ENCODE measurements at places on chromosomes 6 and 20.

DNA sequence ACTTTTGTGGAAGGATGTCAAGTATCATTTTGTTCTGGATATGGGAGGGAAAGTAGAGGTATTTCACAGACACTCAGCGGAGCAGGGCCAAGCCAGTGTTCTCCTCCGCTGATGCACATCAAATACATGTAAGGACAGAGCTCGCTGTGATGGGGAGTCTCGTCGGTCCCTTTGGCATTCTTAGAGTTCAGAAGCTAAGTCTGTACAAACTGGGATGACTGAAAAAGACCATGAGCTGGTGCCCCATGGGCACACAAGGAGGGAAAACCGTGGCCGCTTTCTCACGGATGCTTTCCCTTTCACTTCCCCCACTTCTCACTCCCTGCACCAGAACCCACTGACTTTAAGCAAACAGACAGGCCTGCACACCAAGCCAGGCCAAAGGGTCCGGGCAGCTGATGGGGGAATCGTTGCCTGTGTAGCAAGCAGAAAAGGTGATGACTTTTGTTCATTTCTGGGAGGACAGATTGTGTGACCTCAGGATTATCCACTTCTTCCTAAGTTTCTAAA lies 27.7 kb upstream of the MPC1 start:
- DNase-seq = no peak

DNA sequence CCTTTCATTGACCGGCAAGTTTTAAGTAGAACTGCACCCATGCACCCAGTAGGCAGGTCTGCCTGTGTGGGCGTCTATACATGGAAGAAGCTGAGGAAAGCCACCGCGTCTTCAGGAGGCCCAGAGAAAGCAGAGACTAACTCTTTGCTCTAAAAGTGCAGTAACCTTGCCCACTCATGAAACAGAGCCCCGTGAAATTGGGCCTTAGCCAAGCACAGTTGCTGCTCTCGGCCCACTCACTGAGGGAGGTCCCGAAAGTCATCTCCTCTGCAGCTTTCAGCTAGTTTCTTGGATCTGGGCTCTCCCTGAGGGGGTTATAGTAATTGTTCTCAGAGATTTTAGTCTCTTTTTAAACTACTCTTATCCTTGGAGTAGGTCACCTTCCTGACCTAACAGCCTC lies 74.0 kb upstream of the SYNJ2 start:
- DNase-seq = no peak

DNA sequence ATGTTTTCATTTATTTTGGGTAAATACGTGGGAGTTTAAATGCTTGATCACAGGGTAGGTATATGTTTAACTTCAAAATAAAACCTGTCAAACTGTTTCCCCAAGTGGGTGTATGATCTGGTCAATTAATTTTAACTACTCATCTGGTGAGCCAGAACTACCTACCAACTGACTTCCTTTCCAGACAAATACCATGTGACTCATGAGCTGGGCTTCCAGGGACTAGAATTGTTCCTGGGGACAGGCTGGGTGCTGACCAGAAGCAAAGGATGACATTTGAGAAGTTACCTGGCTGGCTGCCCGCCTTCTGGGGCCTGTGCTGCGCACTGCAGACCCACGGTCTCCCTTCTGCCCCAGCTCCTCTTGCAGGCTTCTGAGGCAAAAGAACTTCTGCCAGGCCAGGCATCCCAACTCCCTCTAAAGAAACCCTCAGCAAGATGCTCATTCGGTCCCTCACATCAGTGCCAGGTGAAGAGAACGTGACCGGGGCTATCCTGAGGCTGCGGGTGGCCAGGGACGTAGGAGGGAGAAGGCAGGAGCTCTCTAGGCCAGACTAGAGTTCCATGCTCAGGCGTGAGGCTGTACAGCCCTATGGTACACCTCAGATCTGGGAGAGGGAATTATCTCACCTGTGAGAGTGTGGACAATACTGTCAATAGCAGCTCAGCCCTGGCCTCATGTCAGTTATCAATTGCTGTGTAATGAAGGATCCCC lies 103.6 kb downstream of the JPH2 start:
- no peak for DNase-seq

DNA sequence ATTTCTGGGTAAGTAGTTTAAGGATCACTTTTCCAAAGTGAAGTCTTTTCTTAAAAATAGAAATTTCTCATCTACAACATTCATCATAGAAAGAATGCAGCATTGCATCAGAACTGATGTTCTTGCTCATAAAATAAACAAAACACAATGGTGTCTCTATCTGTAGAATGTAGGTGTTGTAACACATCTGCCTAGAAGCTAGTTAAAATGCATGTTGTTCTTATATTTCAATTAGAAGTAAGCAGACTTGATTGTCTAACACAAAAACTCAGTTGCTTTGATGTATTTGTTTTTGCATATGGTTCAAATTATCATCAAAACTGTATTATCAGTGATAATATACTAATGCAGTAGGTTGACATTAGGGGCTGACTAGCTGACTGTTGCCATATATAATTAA lies 654.7 kb upstream of the FLRT3 start:
- no peak for DNase-seq

- DNase-seq = no peak
These were observed 185.7 kb downstream of the MTHFD1L start for GRCh38 chr6:151051164-151051563.

GRCh38 chr20:37342231-37343177 lies 3.4 kb upstream of the SRC start:
- DNase-seq = no peak

DNA sequence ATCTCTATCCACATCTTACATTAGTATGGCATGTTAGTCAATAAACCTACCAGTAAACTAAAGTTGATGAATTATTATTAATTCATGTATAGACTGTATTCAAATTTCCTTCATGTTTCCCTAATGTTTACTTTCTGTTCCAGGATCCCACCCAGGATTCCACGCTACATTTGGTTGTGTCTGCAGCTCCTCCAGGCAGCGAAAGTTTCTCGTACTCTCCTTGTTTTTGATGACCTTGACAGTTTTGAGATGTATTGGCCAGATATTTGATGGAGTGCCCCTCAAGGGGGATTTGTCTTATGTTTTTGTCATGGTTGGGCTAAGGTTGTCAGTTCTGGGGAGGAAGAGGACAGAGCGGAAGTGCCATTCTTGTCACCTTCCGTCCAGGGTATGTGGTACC lies 445.2 kb upstream of the CDH4 start:
- no peak for DNase-seq

DNA sequence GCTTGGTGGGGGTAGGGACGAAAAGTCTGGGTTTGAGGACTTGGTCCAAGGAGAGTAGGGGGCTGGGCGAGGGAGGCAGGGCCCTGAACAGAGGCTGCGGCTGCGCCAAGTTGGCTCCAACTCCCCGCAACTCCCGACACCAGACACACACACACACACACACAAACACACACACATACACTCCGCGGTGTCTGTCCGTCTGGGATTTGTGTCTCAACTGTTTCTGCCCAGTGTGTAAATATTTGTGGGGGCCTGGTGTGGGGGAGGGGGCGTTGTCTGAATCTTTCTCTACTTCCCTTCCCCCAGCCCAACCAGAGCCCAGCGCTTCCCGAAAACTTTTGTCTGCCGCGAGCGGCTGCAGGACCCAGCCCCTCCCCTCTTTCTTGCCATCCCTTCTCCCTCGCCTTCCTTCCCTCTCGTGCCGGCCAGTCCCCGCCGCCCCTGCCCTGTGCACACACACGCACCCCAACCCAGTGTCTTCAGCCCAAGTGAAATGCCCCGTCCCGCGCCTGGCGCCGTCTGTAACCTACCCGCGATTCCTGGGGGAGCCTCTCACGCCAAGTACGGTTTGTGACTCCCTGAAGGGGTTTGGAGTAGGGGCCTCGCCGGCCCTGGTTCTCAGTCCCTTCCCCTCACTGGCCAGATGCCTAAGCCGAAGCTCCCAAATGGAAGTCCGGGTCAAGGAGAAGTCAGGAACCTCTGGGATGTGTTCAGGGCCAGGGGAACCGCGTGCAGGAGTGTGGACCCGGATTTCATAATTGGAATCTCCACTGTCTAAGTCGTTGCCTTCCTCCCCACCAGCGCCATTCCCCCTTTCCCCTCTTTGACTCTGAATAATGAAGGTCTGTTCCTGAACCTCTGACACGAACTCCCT lies 904 bp downstream of the MDFI start:
- no peak for DNase-seq

GRCh38 chr20:50921803-50922501 lies 9.3 kb downstream of the ADNP start:
- DNase-seq = no peak

GRCh38 chr6:32371229-32371628 lies 474 bp downstream of the TSBP1 start:
- no peak for DNase-seq

GRCh38 chr6:7270320-7271204 lies 42.4 kb downstream of the SSR1 start:
- no peak for DNase-seq

- no peak for DNase-seq
These were observed 32.1 kb downstream of the DAAM2 start for GRCh38 chr6:39824030-39824926.

DNA sequence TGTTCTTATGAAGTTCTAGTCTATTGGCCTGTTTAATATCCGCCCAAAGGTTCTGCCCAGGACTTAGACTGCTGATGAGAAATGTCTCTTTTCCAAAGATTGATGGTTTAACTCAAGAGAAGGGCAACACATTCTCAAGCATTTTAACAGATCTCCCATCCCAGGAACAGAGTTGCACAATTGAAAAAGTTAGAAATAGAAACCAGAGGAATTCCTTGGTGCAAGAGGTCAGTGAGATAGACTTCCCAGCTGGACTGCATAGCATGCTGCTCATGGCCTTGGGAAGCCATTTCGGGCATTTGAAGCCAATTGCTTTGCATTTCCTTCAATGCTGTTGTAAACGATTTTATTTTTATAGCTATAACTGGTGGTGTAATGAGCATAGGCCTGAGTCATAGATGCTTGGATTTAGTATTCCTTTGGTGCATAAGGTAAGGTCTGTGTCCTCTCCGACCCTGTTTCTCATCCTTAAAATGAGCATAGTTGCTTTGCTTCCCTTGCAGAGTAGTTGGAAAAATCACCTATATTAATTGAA lies 292.2 kb upstream of the JAG1 start:
- DNase-seq = no peak

- no peak for DNase-seq
These were observed 8.1 kb upstream of the APCDD1L start for GRCh38 chr20:58523072-58523970.

DNA sequence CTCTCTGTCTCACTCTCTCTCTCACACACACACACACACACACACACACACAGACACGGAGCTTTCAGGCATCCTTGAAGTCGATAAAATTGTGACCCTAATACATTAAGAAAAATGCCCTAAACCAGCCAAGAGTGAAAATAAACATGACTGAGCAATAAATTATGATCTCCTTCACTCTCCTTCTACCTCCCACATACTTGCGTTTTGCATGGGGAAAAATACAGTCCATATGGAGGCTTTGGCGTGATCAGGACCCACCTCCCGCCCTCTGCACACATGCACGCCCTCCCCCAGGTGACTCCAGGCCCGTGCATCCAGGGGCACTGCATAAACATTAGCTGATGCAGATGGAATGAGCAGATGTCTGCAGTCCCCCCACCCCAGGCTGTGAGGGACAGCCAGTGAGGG lies 114.2 kb upstream of the JARID2 start:
- DNase-seq = no peak

GRCh38 chr6:80553071-80553740 lies 446.7 kb downstream of the BCKDHB start:
- no peak for DNase-seq

- DNase-seq = no peak
These were observed 40.3 kb downstream of the FYN start for GRCh38 chr6:111832833-111833418.

- no peak for DNase-seq
These were observed 1229.5 kb upstream of the MAP3K7 start for GRCh38 chr6:91816335-91816734.

All from activated naive CD4-positive, alpha-beta T cell (primary cell).